ENCODE measurements at places on chromosomes 3 and 15. TPM values are rescaled to one million over a fixed set of nuclear protein-coding genes. Genes with fewer than 3 reads are reported as not detected.

DNA sequence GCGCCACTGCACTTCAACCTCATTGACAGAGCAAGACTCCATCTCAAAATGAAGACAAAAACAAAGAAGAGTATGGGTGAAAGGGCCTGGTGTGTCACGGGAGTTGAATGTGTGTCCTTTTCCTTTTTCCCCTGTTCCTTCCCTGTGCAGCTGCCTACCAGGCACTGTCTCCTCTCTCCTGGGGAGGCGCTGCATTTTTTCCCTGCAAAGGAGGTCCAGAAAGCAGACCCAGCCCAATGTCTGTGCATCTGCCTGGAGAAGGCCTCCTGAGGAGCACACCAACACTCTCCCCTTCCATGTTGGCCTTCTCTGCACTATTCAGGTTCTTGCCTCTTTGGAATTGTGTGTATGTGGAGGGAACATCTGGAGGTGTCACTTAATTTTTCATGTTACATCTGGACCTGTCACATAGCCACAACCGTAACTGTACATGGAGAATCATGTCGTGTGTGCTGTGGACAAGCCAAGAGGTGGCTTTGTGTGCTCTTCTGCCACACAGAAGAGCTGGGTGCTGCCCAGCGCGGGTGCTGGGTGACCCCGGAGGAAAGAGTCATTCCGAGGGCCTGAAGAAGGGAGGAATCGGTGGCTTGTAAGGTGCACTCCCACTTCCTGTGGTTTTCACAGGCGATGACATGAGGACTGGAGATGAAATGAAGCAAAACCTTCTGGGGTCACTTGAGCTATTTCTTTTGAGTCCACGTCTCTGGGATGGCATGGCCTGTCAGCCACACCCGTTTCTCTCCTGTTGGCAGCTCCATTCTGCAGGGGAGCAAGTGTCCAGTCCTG, 46.5 kb upstream of the CGNL1 start:
- no peaks in the 10 kb centered on the region for H3K36me3 ChIP-seq
- peaks cover 33% of the 10 kb centered on the region for H3K4me1 ChIP-seq
- H3K4me3 ChIP-seq, result no peak overlapping the region
- H3K27ac ChIP-seq, result no peak overlapping the region

GRCh38 chr3:184907681-184908649, 96.0 kb downstream of the VPS8 start:
- H3K4me3 ChIP-seq, result no peak overlapping the region
- no peaks in the 10 kb centered on the region for H3K27me3 ChIP-seq
- no peak for DNase-seq
- peak overlapping the region; percentile 47 for H3K27ac ChIP-seq
- H3K4me1 ChIP-seq, result peaks cover 18% of the 10 kb centered on the region

DNA sequence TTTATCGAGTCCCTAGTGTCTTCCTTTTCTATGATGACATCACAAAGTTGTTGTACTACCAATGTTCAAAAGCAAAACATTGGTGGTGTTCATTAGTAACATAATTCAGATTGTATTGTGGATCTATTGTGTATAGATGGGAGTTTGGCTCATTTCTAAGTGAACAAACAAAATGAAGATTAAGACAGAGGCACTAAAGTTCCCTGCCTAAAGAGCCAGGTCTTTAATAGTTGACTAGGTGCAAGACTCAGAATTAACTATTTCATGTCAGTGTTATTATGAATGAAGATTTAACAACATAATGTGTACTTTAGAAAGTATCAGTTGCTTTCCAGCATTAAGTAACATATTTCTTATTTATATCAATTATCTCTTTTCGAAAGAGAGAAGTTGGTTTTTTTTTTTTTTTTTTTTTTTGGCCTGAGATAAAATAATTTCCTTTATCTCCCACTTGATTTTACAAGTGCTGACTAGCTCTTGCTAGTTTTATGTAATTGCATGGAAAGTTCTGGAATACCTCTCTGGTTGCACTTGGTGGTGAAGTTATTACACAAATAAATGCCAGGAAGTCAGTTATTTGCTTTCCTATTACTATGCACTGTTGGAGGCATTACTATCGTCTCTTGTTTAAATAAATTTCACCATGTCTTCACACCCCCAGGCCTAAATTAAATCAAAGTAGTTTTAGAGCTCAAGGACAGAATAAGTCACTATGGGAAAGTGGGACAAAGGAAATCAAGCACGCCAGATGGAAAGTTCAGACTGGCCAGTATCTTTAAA, 48.7 kb downstream of the NAALADL2 start:
- no peak overlapping the region for H3K27ac ChIP-seq
- H3K27me3 ChIP-seq, result no peaks in the 10 kb centered on the region
- H3K4me1 ChIP-seq, result peaks cover 7% of the 10 kb centered on the region
- DNase-seq, result no peak
- H3K36me3 ChIP-seq, result no peaks in the 10 kb centered on the region

DNA sequence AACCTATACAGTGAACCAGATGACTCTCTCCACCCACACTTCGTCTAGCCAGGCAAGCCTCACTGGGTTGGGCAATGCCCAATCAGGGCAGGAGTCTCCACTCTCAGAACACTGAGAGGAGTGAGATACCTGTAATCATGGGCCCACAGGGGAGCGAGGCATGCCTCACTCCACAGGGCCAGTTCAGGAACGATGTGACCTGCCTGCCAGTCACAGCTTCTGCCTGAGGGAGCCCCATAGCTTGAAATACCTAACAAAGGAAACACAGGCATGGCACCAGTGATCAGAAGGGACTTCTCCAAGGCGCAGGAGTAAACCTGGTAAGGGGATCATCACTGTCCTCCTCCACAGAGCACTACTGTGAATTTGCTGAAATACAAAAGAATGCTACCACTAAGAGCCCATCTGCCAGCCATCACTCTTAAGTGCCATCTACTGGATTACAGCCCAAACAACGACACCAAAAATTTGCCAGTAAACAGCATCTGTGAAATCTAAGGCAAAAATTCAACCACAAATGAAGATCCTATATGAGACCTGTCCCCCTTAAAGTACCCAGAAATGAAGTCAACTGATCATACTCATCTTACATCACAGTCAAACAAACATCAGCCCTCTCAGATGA, 689.9 kb upstream of the SEMA6D start:
- no peak overlapping the region for H3K27ac ChIP-seq
- no peaks in the 10 kb centered on the region for H3K36me3 ChIP-seq
- H3K4me1 ChIP-seq, result no peaks in the 10 kb centered on the region
- H3K27me3 ChIP-seq, result no peaks in the 10 kb centered on the region
- H3K4me3 ChIP-seq, result no peak overlapping the region

DNA sequence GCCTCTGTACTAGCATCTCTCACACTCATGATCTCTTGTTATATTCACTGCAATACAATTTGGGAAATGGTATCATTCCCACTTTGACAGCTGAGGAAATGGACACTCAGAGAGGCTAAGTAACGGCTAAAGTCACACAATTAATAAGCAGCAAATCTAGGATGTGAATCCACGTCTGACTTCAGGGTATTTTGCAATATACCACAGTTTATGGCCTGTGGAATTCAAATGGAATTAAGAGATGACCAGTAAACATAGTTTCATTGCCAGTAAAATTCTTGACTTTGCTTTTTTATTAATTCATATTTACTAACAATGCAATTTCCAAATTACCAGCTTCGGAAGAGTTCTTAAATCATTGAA, 61.1 kb downstream of the CCNL1 start:
- no peaks in the 10 kb centered on the region for H3K36me3 ChIP-seq
- H3K27me3 ChIP-seq, result no peaks in the 10 kb centered on the region
- H3K4me1 ChIP-seq, result peaks cover 16% of the 10 kb centered on the region
- no peak for DNase-seq

DNA sequence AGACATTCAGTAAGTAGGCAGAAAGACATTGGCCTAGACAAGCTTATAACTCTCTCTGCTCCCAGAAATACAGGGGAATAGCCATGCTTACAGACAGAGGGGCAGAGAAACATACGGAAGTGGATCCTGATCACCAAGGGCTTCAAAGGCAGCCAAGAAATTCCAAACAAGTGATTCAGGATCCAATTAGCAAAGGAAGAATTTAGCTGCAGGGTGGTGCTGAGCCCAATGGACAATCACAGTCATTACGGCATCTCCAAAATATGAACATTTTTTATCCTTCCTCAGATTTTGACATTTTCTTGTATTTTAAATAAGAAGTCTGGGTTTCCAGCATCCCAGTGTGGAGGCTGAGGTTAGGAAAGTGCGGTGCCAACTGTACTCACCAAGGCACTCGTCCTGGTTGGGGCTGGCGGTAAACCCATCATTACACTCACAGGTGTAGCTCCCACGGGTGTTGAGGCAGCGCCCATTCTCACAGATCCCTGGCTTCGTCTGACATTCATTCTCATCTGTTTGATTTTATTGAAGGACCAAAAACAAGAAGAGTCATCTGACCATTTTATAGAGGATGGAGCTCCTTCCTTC, 96.8 kb downstream of the DUT start:
- H3K36me3 ChIP-seq, result peaks cover 35% of the 10 kb centered on the region
- no peak for DNase-seq
- no peaks in the 10 kb centered on the region for H3K27me3 ChIP-seq
- H3K4me1 ChIP-seq, result peaks cover 14% of the 10 kb centered on the region
- no peak overlapping the region for H3K4me3 ChIP-seq

DNA sequence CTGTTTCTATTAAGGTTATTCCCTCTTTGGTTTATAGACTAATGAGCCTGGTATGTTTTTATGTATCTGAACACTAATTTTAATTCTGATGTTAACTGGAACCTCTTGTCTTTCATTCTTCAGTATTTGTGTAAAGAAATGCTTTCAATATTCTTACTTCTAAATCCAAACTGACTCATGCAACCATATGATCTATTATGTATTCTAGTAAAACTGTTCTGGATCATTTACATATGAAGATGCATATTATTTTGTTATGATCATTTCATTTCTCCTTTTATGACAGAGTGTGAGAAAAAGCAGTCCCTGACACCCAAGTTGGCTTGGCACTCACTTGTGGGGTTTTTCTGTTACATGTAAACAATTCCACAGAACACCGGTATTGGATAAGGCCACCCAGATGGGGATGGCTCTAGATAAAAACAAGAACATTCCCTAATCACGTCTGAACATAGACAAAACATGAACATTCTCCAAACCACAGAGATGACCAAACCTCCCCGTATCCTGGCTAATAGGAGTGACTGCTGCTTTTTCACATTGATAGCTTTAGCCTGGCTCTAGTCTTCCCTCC, 72.2 kb upstream of the EPHB3 start:
- peaks cover 25% of the 10 kb centered on the region for H3K4me1 ChIP-seq
- no peak overlapping the region for H3K4me3 ChIP-seq
- no peaks in the 10 kb centered on the region for H3K36me3 ChIP-seq
- no peak overlapping the region for H3K27ac ChIP-seq
- DNase-seq, result no peak

PEX11A gene
- 6.3 TPM for total RNA-seq

PROS1 gene
- 16.9 TPM for total RNA-seq
